CD4-positive, alpha-beta memory T cell (primary cell): ENCODE measurements at places on chromosomes 2 and 18. TPM values are rescaled to one million over a fixed set of nuclear protein-coding genes. Genes with fewer than 3 reads are reported as not detected.
A peak's percentile ranks its signal among the peaks of the same experiment; 100 is the strongest.

Gene BOLL
- not detected for polyA plus RNA-seq

Gene CYTIP
- 163 TPM for polyA plus RNA-seq

Gene TMEFF2
- not detected for polyA plus RNA-seq

Gene PLCD4
- 0.49 TPM for polyA plus RNA-seq

Gene RMDN2
- 3.1 TPM for polyA plus RNA-seq

Gene PTPRM
- polyA plus RNA-seq = 9.7 TPM

DNA sequence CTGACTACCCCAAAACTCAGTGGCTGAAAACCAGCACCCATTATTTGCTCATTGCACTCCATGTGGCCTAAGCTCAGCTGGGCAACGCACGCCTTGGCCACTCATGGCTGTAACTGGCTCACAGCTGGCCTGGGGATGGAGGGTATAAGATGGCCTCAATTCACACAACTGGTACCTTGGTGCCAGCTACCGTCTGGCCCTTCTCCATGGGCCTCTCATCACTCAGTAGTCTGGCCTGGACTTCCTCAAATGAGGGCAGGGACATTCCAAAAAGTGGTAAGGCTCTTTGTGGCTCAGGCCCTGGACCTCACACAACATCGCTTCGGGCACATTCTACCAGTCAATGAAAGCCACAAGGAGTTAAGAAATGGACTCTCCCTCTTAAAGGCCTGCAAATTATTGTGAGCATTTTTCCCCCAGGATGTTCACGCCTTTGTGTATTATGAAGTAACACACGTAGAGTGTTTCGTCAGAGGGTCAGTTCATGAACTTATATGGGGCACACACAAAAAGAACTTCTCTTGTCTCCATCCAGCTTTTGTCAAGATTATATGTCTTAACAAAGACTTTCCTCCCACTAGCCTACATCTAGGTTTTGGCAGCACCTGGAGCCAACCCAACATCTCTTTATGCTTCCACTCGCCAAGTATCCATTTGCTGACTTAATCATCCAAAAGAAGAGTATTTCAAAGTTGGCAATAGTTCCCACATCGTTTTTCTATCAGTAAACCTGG lies 145.2 kb downstream of the CCBE1 start:
- no peak overlapping the region for H3K4me3 ChIP-seq
- no peak overlapping the region for H3K27ac ChIP-seq
- DNase-seq = no peak
- no peaks in the 10 kb centered on the region for H3K4me1 ChIP-seq

DNA sequence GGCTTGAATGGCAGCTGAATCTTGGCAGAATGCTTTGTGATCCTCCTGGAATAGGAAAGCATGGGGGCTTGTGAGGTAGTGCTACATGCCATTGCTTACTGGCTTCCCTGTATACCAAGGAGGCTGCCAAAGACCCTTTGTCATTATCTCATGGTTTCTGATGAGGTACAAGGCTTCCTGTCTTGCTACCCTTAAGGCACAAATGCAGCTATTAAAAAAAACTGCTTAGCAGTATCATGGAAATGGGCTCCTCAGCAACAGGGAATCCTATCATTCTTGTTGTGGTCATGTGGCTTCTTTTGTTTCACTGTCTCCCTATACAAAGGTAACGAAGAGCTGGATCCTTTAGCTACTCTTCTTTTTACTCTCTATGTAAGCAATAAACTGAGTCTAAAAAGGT lies 6.6 kb upstream of the KANSL1L start:
- H3K4me1 ChIP-seq = no peaks in the 10 kb centered on the region
- no peak overlapping the region for H3K27ac ChIP-seq
- H3K36me3 ChIP-seq = no peaks in the 10 kb centered on the region
- H3K27me3 ChIP-seq = no peaks in the 10 kb centered on the region
- DNase-seq = no peak

DNA sequence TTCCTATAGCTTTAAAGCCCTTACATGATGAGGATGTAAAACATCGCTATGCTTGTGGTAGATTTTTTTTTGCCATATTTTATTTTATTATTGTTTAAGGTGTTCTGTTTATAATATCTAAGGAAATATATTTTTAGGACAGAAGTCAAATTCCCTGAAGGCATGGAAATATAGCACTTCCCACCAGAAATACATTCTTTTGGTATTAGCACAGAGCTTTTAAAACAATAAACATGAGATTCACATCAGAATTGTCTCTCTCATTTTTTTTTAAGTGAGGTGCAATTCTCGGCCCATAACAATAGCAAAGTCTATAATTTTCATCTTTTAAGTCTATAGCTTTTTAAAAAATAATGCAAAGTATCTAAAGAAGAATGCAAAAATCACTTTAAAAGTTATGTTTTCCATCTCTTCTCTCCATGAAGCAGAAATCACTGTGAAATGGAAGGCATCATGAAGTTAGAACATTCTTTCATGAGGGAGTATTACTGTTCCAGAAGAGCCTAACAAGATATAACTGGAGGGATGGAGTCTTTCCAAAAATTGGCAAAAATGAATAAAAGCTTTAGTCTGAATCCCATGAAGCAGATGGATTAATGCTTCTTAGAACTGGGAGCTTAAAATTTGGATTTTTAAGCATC lies 283.6 kb upstream of the TRIB2 start:
- no peaks in the 10 kb centered on the region for H3K27me3 ChIP-seq
- H3K36me3 ChIP-seq = no peaks in the 10 kb centered on the region
- H3K4me1 ChIP-seq = peaks cover 47% of the 10 kb centered on the region

GRCh38 chr2:70717431-70718038 lies 50.5 kb downstream of the ADD2 start:
- no peaks in the 10 kb centered on the region for H3K36me3 ChIP-seq
- no peak overlapping the region for H3K27ac ChIP-seq
- H3K27me3 ChIP-seq = no peaks in the 10 kb centered on the region
- no peaks in the 10 kb centered on the region for H3K4me1 ChIP-seq

- H3K36me3 ChIP-seq = no peaks in the 10 kb centered on the region
- no peak for DNase-seq
- H3K4me1 ChIP-seq = no peaks in the 10 kb centered on the region
- no peak overlapping the region for H3K4me3 ChIP-seq
- no peak overlapping the region for H3K27ac ChIP-seq
These were observed 40.4 kb downstream of the PLEKHM3 start for GRCh38 chr2:207984765-207985480.

DNA sequence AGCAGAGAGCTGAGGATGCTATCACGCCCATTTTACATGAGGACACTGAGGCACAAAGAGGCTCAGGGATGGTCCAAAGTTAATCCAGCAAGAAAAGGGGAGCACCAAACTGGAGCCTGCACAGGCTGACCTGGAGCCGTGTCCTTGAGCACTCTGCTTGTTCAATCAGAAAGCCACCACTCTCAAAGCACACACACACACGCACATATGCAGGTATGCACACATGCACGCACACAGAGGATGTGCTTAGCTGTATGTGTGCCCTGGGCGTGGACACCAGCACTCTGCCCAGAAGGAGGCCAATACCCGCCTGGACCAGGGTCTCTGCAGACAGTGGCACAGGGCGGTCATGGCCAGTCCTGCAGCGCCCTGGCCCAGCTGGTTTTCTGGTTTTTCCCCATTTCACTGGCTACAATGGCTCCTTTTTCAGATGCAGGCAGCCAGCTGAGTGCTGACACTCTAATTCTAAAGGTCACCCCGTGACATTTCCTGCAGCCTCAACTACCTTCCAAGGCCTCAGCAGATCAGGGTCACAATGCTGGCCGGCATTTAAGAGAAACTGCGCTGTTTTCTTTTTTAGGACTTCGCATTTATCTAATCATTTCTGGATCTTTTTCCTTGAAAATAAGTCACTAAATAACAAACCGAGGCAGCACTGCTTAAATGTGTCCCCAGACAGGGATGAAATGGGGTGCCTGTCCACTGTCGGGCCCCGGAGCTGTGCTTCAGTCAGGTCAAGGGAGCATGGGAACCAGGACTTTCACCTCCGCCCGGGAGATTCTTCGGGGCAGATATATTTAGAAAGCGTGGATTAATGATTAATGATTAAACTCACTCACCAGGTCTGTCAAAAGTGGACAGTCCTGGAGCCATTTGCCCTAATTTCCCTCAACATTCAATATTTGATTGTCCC lies 104.5 kb downstream of the HDAC4 start:
- no peaks in the 10 kb centered on the region for H3K36me3 ChIP-seq
- H3K4me1 ChIP-seq = peaks cover 66% of the 10 kb centered on the region
- H3K27me3 ChIP-seq = no peaks in the 10 kb centered on the region
- DNase-seq = no peak
- peak overlapping the region; percentile 5 for H3K4me3 ChIP-seq

GRCh38 chr18:59454909-59455727 lies 96.1 kb upstream of the LMAN1 start:
- H3K4me1 ChIP-seq = no peaks in the 10 kb centered on the region
- H3K4me3 ChIP-seq = no peak overlapping the region
- H3K27ac ChIP-seq = no peak overlapping the region
- H3K36me3 ChIP-seq = no peaks in the 10 kb centered on the region

GRCh38 chr2:60025496-60025895 lies 528.0 kb downstream of the BCL11A start:
- DNase-seq = no peak
- H3K27me3 ChIP-seq = no peaks in the 10 kb centered on the region

DNA sequence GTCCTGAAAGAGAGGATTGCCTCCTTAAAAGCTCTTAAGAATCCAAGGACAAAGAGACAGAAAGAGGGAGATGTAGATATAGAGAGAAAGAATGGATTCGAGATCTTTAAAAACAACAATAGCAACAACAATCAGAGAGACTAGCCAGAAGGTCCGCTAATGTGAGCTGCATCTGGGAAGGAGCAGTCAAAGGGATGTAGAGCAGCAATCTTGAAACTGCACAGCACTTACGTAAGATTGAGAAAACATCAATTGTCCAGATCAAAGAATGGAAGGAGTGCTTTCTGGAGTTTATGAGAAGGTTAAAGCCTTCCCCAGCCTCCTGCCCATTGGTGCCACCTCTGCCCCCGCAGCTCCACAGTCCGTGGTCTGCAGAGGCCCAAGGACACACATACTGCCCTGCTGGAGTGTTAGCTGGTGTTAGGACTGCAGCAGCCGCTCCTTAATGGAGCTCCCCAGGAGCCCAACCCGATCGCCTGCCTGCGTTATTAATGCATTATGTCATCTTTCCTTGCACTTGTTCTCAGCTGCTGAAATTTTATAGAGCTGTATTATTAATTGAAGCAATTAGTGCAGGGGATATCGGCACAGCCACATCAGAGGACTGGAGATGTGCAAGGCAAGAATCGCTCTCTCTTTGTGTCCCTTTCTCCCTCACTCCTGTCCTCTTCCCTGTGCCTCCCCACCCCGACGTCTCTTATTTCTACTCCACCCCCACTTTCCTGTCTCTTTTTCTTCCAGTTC lies 94.2 kb upstream of the STPG4 start:
- H3K27me3 ChIP-seq = no peaks in the 10 kb centered on the region
- H3K27ac ChIP-seq = no peak overlapping the region
- H3K4me3 ChIP-seq = no peak overlapping the region
- no peak for DNase-seq
- no peaks in the 10 kb centered on the region for H3K36me3 ChIP-seq
- no peaks in the 10 kb centered on the region for H3K4me1 ChIP-seq

- H3K4me3 ChIP-seq = no peak overlapping the region
- H3K36me3 ChIP-seq = no peaks in the 10 kb centered on the region
- H3K27ac ChIP-seq = no peak overlapping the region
- no peaks in the 10 kb centered on the region for H3K27me3 ChIP-seq
- no peaks in the 10 kb centered on the region for H3K4me1 ChIP-seq
These were observed 41.4 kb upstream of the TTC32 start for GRCh38 chr2:19943189-19943588.

DNA sequence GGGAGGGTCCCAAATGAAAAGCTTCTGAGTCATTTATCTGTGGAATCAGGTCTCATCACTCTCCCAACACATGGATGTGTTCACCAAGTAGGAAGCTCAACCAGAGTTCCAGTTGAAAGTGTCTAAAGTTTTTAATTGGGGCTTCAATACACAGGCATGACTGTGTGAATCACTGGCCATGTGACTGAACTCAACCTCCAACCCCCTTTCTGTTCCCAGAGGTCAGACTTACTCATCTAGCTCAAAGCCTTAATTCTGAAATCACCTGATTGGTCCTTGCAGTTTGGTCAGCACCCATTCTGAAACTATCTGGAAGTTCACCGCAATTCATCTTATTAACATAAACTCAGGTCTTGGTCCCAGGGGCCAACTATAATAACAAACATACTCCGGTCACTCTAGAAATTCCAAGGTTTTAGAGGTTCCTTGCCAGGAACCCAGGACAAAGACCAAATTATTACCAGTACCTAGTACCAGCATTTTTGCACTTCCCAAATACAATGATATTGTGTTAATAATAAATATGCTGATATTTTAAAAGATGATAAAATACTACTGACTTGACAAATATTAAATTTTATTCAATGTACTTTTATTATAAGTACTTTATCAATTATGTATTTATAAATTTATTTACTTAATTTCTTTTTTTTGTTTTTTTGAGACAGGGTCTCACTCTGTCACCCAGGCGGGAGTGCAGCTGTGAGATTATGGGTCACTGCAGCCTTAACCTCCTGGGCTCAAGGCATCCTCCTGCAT lies 10.7 kb upstream of the RBM45 start:
- H3K27me3 ChIP-seq = no peaks in the 10 kb centered on the region
- H3K4me1 ChIP-seq = no peaks in the 10 kb centered on the region
- H3K27ac ChIP-seq = no peak overlapping the region
- H3K36me3 ChIP-seq = no peaks in the 10 kb centered on the region
- H3K4me3 ChIP-seq = no peak overlapping the region

DNA sequence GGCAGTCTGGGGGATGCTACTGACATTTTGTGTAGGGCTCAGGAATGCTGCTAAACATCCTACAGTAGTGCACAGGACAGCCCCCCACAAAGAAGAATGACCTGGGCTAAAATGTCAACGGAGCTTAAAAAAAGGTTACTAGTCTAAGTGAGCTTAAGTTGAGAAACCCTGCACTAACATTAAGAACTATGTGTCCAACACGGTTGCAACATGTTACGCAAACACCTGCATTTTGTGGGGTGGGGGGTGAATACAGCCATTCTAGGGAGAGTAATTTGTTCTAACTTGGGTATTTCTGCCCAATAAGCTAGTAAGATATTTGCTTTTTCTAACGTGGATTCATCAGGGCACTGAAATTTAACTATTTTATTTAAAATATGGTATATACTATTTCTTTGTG lies 57.9 kb downstream of the SLC8A1 start:
- H3K4me3 ChIP-seq = no peak overlapping the region
- no peaks in the 10 kb centered on the region for H3K4me1 ChIP-seq
- no peak for DNase-seq
